Left kidney (tissue), 8 donors: ENCODE measurements at places on chromosomes 2 and 18.

DNA sequence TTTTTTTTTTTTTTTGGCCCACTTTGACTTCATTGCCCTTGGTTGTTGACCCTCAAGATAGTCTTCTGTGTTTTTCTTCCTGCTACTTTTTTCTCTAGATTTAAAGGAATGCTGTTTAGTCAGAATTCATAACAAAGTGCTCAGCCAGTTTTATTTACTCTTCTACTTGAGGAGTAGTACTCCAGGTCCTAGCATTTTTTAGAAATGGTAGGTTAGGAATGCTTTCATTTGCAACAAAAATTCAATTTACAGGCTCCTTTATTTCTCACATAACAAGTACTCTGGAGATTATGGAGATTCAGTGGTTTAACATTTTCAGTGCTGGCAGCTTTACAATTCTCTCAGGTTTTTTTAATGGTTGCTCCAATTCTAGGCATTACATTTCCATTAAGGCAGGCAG lies 58.2 kb downstream of the KIAA1328 start:
- DNase-seq, result no peak

DNA sequence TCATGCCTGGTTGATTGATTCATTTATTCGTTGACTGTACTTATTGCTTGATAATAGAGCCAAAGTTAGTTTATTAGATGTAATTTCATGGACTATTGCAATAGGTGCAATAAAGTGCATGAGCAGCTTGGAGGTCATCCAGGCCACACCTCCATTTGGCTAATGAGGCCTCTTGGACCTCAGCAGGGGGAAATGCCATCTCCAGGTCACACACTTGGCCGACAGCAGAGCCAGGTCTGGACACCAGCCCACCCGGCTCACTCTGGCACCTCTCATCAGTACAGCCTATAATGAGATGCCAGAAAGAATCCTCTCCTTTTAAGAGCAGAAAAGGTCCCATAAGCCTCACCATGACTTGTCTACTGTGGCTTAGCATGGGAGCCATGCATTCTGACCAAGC lies 71.2 kb upstream of the AFF3 start:
- no peak for DNase-seq

DNA sequence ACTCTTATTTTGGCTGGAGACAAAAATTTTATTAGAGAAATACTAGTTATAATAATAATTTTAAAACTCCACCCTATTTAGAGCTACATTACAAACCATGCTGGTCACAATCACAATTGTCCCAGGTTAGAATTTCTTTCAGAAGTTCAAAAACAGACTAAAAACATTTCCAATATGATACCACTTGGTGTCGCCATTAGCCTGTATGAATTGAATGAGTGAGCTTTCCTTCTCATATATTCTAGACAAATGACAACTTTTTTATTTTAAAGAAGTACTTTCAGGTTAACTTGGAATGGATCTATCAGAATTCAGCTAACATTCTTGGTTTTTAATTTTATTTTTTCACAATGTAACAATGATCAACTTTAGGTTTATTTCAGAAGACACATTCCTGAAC lies 48.0 kb downstream of the SERPINB8 start:
- peak; percentile 57 for DNase-seq

DNA sequence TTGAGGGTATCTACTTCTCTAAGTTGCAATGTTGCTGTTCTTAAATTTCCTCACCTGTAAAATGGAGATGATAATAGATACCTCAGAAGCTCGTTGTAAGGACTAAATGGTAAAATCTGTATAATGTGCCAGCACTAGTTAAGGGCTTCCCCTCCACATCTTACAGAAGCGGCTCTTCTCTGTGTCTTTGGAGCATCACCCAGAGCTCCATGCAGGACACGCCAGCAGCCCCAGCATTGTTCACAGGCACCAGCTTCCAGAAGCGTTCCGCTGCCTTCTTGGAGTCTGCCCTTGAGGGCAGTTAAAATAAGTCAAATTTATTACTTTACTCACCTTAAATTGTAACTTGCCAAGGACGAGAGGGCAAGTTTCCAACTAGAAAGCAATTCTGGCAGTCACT lies 5.8 kb downstream of the DCDC2C start:
- DNase-seq, result no peak

GRCh38 chr2:166106431-166107015 lies 21.3 kb downstream of the SCN1A start:
- no peak for DNase-seq

- no peak for DNase-seq
Observed at GRCh38 chr2:449246-450067, 161.6 kb upstream of the ALKAL2 start.

- DNase-seq, result no peak
Observed at GRCh38 chr2:163319006-163319405, 416.8 kb downstream of the FIGN start.

GRCh38 chr2:169136885-169137534 lies 67.6 kb downstream of the DHRS9 start:
- DNase-seq, result no peak

GRCh38 chr18:50775207-50775606 lies 44.6 kb downstream of the MRO start:
- no peak for DNase-seq
